Esophagus squamous epithelium (tissue), 5 donors: ENCODE measurements at places on chromosomes 1 and 21.

DNA sequence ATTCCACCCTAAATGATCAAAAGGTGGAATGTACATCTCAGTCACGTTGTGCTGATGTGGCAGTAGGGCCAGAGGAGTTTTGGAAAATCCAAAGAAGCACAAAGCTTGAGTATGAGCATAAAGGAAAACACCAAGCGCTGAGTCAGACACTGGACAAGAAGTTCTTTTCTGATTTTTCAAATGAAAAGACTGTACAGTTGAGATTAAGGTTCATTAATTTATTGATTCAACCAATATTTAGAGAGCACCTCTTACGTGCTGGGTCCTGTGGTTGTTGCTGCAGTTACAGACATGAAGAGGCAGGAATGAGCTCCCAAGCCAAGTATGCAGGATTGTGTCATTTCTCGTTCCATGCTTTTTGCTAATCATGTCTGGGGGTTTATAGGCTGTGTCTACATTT lies 28.9 kb upstream of the APP start:
- no peak for DNase-seq

- DNase-seq, result no peak
These were observed 16.0 kb downstream of the ZBTB17 start for GRCh38 chr1:15959827-15960446.

- DNase-seq, result no peak
These were observed 255.1 kb downstream of the NFIA start for GRCh38 chr1:61337441-61337951.

- no peak for DNase-seq
These were observed 16.6 kb downstream of the NPL start for GRCh38 chr1:182806015-182806678.

DNA sequence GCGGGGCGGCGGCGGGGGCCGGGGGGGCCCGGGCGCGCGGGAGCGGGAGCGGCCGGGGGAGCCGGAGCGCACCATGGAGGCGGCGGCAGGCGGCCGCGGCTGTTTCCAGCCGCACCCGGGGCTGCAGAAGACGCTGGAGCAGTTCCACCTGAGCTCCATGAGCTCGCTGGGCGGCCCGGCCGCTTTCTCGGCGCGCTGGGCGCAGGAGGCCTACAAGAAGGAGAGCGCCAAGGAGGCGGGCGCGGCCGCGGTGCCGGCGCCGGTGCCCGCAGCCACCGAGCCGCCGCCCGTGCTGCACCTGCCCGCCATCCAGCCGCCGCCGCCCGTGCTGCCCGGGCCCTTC lies 546 bp downstream of the SKI start:
- DNase-seq, result no peak

DNA sequence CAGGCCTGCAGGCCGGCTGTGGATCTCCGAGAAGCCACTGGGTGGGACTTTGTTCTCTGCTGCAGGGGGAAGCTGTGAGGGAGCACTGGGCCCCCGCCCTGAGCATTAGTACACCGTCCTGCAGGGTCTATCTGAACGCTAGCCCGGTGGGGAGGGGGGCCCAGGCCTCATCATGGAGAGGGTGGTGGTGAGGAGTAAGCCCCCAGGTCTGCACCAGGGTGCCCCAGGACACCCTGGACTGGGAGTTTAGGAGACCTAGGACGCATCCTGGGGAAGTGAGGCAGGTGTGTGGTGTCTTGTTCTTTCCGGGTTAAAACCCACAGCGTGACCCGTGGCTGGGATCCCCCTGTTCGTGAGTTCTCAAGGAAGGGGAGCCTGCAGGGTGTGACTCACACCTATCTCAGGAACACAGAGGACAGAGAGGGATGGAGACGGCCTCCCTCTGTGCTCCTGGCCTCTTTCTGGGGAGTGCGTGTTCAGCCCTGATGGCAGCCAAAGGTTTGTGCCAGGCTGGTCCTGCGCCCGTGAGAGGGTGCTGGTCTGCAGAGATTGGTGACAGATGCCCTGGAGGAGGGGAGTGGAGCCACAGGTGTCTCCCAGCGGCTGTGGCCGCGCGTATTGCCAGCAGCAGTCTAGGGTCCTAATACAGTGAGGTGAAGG lies 44.8 kb downstream of the AGPAT3 start:
- no peak for DNase-seq

- DNase-seq, result no peak
These were observed 16.1 kb downstream of the DIPK1A start for GRCh38 chr1:92944901-92945747.

DNA sequence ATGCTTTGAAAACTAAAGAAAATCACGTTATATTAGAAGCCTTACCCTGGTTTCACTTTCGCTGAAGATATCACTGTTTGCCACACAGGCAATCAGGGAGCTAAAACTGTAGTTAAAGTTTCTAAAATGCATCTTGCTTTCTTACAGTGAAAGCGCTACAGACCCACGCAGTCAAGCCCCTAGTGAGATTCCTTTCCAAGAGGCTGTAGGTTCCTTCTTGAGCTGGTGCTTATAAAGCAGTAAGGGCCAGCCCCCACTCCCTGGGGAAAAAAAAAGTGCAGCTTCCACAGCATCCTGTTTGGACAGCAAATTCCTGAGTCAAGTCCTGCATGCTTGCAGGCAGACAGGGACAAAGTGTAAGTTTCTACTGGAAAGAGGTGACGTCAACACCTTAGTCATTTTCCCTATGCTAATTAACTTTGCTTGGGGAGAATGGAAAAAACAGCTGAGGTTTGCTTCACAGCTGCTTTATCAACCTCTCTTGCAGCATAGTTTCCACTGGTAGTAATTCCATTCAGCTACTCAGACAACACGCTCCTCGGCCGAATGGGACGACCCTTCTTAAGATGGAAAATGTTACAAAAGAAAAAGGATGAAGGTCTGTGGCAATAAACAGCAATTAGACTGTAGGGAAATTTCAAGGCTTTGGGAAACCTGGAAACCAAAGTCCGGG lies 14.7 kb upstream of the KCNE1 start:
- no peak for DNase-seq
